ENCODE measurements at places on chromosomes 12 and 14.

DNA sequence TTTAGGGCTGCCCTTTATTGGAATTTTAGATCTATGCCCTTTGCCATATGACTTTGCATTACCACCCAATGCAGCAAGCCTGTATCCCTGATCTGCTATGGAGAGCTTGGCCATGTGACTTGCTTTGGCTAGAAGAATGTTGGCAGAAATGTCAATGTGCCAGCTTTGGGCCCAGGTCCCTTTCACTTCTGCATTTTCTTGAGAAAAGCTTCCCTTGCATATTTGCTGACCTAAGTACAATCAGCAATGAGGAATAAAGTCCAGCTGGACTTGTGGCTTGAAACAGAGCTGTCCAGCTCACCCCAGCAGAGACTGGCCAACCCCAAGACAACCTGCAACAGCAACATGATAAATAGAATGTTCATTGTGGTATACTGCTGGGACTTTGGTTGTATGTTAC, 135.9 kb downstream of the PAH start:
- DNase-seq, result no peak

DNA sequence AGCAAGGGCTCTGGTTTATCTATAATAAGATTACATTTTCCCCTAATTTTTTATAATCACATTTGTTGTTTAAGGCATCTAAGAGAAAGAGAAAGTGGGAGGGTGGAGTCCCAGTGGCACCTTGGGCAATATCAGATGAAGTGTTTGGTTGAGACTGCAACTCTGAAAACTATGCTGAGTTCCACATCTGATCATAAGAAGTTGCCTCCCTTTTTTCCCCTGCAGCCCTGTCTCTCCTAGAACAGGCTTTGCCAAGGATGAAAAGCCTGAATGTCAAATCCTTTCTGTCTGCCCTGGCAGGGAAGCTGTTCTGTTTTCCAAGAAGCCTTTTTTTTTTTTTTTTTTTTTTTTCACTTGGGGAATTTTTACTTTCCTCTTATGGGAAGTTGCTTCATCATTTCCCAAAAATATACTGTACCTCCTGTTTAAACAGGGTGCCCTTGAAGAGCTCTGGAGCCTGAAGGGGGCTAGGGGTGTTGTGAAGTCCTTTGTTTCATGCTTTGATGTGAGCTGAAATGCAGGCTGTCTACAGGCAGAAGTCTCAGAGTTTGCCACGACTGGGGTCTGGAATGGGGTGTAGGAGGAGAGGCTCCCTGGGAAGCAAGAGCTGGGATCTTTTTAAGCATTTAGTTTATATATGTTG, 71.3 kb downstream of the SUSD6 start:
- DNase-seq, result no peak

GRCh38 chr14:86540636-86541247, 1010.8 kb downstream of the FLRT2 start:
- no peak for DNase-seq

DNA sequence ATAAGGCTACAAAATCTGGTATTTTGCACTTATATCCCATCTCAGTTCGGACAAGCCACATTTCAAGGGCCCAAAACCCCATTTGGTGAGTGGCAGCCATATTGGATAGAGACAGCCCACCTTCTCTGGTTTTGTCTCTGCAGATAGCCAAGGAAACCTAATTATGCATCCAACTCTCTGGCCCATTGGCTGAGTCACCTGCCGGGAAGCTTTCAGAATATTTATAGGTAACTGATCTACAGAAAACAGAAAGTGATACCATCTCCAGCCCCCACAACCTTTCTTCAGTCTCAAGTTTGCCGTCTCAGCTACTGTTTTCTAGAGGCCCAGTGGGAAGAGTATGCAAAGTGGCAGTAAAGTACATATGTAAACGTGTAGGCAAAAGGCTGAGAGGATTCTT, 33.7 kb upstream of the PPP1CC start:
- DNase-seq, result no peak

GRCh38 chr14:35879654-35880249, 53.6 kb downstream of the BRMS1L start:
- DNase-seq, result no peak

DNA sequence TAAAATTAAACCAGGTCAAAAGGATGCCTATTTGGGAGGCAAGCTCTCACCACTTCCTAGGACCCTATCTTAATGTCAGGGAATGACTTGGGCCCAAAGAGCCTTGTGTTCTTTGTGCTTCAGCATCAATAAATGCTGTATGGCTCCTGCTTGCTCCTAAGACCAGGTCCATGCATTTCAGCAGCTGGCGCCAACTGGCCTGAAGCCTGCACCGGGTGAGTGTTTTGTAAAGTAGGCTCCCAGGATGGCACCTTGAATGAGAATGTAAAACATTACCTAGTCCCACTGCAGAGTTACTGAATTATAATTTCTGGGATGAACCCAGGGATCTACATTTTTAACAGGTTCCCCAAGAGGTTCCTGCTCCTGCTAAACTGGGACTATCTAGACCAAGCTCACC, 16.1 kb upstream of the SLC38A4 start:
- no peak for DNase-seq

- no peak for DNase-seq
Observed at GRCh38 chr12:3892631-3893030, 19.4 kb upstream of the PARP11 start.

DNA sequence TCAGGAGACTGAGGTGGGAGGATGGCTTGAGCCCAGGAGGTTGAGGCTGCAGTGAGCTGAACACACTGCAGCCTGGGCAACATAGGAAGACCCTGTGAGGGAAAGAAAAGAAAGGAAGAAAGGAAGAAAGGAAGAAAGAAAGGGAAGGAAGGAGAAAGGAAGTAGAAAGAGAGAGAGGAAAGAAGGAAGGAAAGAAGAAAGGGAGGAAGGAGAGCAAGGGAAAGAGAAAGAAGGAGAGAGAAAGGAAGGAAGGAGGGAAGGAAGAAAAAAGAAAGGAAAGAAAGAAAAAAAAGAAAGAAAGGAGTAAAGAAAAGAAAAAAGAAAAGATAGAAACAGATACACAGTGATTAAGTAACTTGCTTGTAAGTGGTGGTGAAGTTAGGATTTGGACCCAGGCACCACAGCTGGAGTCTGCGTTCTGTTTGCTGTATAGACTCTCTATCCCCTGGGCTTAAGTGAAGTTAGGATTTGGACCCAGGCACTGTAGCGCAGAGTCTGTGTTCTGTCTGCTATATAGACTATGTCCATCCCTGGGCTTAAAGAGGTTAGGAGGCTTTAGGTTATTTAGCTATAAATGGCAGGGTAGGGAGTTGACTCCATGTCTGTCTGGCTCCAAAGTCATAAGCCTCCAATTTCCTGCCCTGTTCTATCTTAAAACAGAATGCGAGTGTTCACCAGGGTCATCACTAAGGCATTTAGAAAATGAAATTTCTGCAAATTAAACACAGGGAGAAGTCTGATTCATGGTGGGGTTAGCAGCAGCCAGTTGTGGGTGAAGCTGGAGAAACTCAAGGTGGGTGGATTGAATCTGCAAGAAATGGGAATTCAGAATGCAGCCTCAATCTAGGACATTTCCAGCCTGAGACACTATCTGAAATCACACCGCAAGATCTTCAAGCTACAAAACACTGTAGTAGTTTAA, 13.3 kb upstream of the C12orf75 start:
- no peak for DNase-seq

DNA sequence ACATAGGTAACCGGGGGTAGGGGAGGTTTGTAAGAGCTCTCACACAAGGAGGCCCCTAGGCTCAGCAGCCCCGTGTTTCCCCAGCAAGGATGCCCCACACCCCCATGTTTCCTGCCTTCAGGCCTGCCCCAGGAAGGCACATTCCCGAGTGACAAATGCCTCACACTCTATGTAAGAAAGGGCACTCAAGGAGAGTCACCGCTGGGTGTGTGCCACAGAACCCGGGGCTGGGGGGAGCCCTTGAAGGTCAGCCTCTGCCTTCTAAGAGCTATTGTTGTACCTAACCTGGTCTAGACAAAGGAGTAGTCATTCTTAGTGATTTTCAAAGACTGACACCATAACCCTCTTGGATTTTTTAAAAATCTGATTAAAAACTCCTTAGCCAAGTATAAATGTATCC, 333.6 kb downstream of the DPF3 start:
- DNase-seq, result no peak

DNA sequence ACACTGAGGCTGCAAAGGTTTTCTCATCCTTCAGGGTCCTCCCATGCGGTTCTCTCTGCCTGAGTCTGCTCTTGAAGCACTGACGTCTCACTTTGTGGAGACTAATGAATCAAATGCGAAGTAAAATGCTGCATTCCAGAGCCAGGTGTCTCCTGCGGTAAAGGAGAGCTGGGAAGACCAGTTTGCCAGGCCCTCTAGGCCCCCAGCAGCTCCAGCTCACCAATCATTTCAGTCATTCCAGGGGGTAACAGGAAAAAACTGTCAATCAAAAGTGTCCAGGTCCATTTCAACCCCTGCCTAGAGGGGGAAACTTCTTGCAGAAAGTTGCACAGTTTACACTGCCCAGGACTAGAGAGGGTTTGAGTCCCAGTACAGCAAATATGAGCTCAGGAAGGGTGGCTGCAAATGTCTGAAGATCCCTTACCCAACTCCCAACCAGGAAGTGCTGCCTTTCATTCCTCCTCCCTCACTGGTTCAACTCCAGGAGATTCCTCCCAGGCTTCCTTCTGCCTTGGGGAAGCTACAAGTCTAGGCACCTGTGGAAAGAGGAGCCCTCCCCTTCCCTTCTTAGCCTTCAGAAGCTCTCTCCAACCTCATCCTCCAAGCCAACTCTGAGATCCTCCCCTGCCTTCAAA, 2.7 kb upstream of the NXPH4 start:
- DNase-seq, result no peak

DNA sequence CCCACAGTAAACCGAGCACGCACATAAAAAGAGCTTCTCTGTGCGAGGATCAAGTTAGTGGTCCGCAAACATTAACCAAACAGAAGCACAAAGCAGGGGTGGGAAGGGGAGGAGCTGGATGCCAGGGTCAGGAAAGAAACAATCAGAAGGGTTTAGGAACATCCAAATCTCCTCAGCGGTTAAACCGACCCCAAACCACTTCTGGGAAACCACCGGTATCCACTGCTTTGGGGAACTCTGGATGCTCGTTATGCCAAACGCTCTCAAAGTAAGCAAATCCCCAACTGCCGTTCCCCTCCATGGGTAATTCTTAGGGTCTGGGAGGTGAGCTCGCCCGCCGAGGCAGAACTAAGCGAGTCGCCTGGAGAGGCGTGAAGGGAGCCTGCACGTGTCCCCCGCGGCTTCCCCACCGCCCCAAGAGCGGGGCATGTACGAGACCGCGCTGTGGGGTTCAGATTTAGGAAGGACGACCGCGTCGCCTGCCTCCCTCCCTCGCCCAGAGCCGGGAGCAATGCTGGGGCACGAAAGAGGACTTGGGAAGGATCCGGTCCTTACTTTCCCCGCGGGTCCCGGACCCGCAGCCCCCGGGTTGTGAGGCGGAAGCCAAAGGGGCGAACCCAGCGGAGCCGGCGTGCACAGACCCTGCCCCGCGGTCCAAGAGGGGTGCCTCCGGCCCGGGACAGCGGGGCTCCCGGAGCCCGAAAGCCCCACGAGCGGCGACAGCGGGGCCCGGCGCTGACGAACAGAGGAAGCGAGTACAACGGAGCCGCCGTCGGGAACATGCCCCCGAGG, 711 bp downstream of the SBNO1 start:
- no peak for DNase-seq

DNA sequence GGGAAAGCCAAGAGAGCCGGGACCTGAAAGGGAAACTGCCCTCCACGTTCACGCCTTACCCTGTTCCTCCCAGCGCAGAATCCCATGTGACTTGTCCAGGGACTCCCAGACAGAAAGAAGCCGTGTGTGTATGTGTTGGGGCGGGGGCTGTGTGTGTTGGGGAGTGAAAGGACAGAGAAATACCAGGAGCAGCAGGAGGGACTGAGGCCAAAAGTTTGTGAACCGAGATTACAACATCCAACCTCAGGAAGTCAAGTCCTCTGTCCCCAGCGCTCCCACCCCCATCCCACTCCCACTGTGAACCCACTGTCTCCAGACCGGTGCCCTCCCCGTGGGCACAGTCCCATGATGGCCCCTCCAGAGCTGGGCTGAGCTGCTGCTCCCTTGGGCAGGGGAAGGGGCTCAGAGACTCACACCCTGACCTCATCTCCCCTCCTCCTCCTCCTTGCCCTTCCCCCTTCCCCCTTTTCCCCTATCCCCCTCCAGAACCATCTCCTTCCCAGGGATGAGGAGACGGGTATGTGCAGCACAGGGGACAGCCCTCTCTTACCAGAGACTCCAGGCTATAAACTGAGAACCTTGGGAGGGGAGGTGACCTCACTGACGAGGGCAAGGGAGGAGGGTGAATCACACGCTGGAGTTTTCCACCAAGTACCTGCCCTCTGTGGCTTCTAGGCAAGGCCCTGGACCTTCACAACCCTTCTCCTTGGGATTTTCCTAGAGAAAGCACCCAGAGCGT, at the start of gene SLC6A12:
SLC6A12 (minus strand) TSS at position 155 of the 739 bp plus-strand sequence. CDS start 4,171 bp downstream, outside the sequence.
- DNase-seq, result no peak

GRCh38 chr12:26896913-26897312, 40.9 kb downstream of the INTS13 start:
- no peak for DNase-seq

DNA sequence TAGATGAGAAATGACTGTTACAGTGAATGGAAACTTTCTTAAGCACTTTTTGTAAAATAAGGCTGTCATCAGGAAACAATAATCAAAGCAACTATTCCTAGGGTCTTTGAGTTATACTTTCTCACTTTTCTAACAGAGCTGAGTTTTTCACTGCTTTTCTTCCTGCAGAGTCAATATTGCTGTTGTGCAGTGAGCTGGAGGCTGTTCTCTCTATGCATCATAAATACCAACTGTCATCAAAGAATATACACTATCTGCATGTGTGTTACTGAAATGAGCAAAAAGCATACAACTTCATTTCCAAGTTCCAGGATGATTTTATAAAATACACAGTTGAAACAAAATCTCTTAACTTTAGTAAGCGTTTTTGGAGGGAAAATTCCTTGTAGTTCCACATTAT, 110.4 kb upstream of the CPSF6 start:
- no peak for DNase-seq

DNA sequence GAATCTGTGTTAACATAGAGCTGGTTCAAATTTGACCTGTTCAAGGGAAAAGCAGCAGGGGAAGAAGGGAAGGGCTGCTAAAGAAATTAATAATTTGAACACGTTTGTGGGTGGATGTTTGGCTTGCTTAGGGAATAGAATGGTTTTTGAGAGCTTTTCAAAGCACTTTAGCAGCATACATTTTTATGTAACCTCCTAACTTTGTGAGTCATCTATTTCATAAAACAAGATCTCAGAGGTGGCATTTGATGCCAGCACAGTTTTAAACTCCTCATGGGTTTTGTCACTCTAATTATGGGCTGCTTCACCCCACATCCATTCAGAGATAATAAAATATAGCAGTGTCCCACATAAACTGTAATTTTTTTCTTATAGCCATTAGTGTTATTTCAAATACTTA, 143.8 kb downstream of the ACSS3 start:
- DNase-seq, result no peak

GRCh38 chr12:4824380-4824779, 85.3 kb upstream of the KCNA1 start:
- DNase-seq, result no peak

DNA sequence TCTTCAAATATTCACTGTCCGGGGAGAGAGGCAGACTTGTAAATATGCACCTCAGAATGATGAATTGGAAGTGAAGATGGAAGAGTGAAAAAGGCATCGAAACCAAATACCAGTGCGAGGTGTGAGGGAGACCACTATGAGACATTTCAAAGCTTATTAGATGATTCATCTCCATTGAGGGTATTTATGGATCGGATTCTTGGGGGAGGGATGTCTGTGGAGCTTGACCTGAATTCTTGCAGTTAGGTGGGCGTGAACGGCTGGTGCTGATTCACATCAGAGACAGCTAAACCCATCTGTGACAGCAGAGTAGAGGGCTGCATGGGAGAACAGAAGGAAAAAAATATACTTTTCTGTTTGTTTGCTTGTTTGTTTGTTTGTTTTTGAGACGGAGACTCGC, 677.2 kb downstream of the AACS start:
- no peak for DNase-seq
